ENCODE measurements at places on chromosomes 2 and 18. TPM values are rescaled to one million over a fixed set of nuclear protein-coding genes. Genes with fewer than 3 reads are reported as not detected.

REG3G gene
- total RNA-seq = not detected

ANKRD29 gene
- 11.8 TPM for total RNA-seq

HOXD3 gene
- 0.27 TPM for total RNA-seq

AKAIN1 gene
- not detected for total RNA-seq

SS18 gene
- total RNA-seq = 48.2 TPM

CD8A gene
- 0.29 TPM for total RNA-seq

HOXD12 gene
- not detected for total RNA-seq

AQP12B gene
- total RNA-seq = not detected

ZNF236 gene
- total RNA-seq = 3.2 TPM

LDAH gene
- 16.5 TPM for total RNA-seq

Data from A549 treated with CpdA at 1 μM for 4 hours (cell line).